Hypothalamus (tissue), 51 donors: ENCODE measurements at places on chromosomes 4 and X.

GRCh38 chrX:106168107-106168506 is at the start of gene PWWP3B:
Gene PWWP3B, plus strand, starts transcription at chrX:106168305. Its CDS starts 37,128 bp downstream, at chrX:106205433.
- no peak for DNase-seq

- no peak for DNase-seq
Measured at GRCh38 chr4:13095722-13096121, 388.4 kb downstream of the RAB28 start.

DNA sequence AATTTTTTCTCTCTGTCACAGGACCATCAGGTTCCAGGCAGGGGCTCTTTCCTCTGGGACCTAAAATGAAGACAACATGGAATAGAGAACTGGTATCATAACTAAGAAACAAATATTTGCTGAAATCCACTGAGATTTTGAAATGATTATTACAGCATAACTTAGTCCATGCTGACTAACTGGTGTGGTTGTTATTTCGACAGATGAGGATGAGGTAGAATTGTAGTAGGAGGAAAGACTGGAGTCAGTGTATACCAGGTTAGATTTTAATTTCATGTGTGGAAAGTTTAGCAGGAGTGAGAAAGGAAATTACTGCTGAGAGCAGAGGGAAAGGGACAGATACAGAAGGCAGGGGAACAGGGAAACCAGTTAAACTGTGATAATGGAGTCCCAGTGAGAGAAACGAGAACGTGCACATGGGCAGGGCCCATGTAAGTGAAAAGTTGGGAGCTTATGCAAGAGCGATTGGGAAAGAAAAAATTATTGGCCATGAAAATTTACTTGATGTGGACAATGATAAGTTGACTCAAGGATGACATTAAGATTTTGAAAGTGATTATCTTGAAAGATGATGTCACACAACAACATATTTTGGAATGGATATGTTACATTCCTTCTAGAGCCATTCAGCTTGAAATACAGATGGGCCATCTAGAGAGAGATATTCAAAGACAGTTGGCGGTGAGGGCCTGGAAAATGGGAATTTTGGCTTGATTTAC is 98.7 kb upstream of the DDIT4L start:
- DNase-seq, result no peak

GRCh38 chrX:119072744-119073143 is at the start of gene CT47C1:
Gene CT47C1, plus strand, starts transcription at chrX:119072993. Its CDS starts 233 bp downstream, at chrX:119073226.
- no peak for DNase-seq

DNA sequence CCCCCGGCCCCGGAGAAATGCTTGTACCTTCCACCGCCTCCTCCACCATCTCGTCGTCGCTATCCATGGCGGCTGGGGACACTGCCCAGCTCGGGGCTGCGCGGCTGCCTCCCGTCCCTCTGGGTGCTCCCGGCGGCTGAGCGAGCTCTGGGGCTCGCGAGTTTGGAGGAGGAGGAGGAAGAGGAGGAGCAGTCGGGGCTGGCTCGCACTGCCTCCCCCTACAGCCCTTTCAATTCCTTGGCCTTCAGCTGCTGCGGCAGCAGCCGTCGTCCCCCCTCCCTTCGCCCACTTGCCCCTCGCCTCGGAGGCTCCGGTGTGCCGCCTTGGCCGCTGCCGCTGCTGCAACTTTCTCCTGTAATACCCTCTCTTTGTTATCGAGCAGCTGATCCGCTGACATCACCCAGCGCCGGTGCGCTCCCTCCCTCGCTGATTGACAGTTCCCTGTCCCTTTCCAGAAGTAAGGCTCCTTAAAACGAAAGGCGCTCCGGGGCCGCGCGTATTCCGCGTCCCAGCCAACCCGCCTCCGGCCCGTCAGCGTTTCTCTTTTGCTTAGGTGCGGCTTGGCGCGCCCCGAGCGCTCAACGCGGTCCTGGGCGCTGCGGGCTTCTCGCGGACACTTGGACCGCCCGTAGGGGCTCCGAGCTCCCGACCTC is at the start of gene SETD7:
Gene SETD7 (minus strand): TSS at position 149 of the 653 bp plus-strand sequence. CDS start 82 bp downstream, at position 67.
- DNase-seq, result peak; percentile 66

- no peak for DNase-seq
Measured at GRCh38 chrX:76439188-76439587, 11.7 kb downstream of the MAGEE1 start.
